ENCODE measurements at places on chromosomes 1 and 21. TPM values are rescaled to one million over a fixed set of nuclear protein-coding genes. Genes with fewer than 3 reads are reported as not detected.

The KIF2C gene
- total RNA-seq: 19.3 TPM

The FCN3 gene
- total RNA-seq: not detected

The SLC39A1 gene
- total RNA-seq: 115 TPM

The CLCA4 gene
- not detected for total RNA-seq

The SYTL1 gene
- total RNA-seq: 2.2 TPM

The SH3GLB1 gene
- total RNA-seq: 40.1 TPM

The SH2D1B gene
- not detected for total RNA-seq

The FCRL4 gene
- not detected for total RNA-seq

The CFAP410 gene
- 13.5 TPM for total RNA-seq

The S100A14 gene
- 1.4 TPM for total RNA-seq

The EPHA2 gene
- 14.9 TPM for total RNA-seq

The RORC gene
- total RNA-seq: not detected

The LRRIQ3 gene
- total RNA-seq: 0.91 TPM

The IL20 gene
- total RNA-seq: not detected

The KIF17 gene
- 0.39 TPM for total RNA-seq

The SLC16A1 gene
- total RNA-seq: 72.2 TPM

The TSPEAR gene
- not detected for total RNA-seq

The RIPK4 gene
- 1.0 TPM for total RNA-seq

The CADM3 gene
- 2.2 TPM for total RNA-seq

The FCRLB gene
- total RNA-seq: 1.2 TPM

The CACNA1S gene
- total RNA-seq: not detected
